ENCODE measurements at places on chromosomes 2 and 18.

DNA sequence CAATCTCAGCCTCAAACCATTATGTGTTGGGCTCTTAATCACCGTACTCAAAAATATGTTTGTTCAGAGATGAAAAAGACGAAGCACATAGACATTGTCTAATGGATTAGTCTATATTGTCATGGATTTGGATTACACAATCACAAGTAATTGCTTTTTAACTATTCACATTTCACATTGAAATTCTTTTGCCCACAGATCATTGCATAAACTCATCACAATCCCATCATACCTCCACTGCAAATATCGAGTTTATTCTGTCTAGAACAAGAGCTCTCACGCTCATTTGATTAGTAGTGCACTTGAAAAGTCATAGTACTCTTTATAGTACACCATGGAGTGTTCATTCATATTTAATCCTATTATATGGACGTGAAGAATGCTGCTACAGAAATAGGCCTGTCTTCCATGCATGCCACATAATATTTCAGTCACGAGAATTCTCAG lies 97.9 kb upstream of the SOX11 start:
- H3K27me3 ChIP-seq = no peaks in the 10 kb centered on the region
- no peak overlapping the region for H3K4me3 ChIP-seq
- H3K27ac ChIP-seq = no peak overlapping the region
- no peaks in the 10 kb centered on the region for H3K4me1 ChIP-seq

DNA sequence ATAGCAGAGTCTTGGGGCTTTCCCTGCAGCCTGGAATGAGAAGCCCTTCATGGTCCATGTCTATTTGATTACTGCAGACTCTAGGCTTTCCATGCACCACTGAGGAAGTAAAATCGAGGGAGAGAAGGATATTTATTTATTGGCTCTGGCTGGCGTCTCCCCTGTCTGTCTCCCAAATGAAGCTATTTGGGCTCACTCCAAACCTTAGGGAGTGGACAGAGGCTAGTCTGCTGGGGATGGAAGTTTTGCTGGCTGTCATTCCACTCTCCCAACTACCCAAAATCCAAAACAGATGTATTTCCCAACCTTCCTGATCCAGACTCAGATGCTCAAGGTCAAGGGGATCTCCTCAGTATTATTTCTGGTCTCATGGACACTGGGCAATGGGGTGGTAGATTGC lies 33.7 kb downstream of the TMEM17 start:
- H3K4me1 ChIP-seq = peaks cover 40% of the 10 kb centered on the region
- DNase-seq = no peak
- H3K27me3 ChIP-seq = peaks cover 2% of the 10 kb centered on the region
- H3K4me3 ChIP-seq = no peak overlapping the region

DNA sequence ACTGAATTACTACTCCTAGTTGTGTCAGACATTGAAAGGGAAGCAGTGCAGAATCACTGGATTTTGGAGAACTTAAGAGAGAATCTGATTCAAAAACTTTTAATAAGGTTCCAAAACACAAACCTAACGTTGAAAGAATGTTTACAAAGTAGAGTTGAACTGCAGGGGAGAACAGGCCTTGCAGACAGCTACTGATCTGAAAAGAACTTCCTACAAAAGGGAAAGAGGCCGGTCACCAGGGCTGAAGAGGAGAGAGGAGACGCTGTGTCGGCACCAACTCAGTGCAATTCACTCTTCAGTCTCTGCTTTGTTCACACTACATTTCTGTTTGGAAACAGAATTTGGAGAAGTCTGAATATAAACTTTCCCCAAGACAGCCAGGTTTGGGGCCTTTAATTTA lies 124.0 kb downstream of the GAREM1 start:
- DNase-seq = peak; percentile 58
- no peaks in the 10 kb centered on the region for H3K27me3 ChIP-seq
- H3K36me3 ChIP-seq = no peaks in the 10 kb centered on the region
- peaks cover 6% of the 10 kb centered on the region for H3K4me1 ChIP-seq

DNA sequence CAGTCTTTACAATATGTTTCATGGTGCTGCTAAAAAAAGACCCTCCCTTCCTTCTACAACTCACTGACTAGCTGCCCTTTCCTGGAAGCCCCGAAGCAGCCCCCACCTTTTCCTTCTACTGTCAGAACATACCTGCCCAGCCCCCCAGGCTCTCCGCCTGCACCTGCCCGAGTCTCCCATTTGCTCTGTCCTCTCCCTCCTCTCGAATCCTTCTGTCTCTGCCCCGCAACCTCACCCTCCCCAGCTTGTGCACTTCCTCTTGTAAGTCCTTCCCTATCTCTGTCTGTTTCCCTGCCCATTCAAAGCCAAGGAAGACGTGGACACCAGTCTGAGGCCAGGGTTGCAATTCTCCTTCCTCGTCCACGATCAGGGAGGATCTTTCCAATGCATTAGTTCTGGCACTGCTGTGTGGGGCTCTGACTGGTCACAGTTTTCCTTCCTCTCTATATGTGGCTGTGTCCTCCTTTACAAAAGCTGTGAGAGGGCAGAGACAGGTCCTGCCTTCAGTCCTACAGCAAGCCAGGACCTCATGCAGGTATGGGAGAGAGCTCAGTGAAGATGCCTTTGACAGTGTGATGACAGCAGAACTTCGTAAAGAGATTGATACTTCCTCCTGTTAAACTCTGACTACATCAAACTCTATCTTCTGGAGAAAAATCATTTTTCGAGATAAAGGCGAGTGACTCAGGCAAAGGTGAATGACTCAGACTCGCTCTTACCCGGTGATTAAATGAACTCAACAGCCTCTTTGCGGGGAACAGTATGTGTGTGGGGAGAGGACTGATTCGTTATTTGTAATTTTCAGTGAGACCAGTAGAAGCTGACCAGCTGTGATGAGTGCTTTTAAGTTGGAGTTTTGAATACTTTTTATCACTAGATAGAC lies 14.2 kb downstream of the TNFRSF11A start:
- H3K4me3 ChIP-seq = no peak overlapping the region
- no peaks in the 10 kb centered on the region for H3K36me3 ChIP-seq
- DNase-seq = no peak

DNA sequence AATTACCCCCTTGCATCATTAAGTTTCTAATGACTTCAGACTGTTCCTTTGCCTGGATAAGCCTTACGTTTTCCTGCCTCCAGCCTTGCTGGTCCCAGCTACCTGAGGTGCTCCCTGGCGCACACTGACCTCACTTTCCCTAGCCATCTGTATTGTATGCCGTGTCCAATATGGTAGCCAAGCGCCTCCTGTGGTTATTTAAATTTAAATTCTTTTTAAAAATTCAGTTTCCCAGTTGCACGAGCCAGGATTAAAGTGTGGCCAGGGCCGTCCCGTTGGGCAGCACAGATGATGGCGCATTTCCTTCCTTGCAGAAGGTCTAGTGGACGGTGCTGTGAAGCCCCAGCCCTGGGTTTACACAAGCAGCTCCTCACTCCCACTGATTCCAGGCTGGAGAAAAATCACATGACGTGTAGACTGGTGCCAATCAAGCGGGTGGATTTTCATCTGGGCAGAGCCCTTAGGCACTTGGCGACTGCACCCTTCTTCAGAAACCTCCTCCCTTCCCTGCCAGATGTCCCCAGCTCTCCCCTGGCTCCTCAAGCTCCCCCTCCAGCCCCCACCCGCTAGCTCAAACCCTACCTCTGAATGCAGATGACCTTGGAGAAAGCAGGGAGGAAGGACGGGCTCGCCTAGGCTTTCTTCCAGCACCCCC lies 33.9 kb downstream of the ACKR3 start:
- H3K4me1 ChIP-seq = peaks cover 13% of the 10 kb centered on the region
- no peak for DNase-seq
- H3K4me3 ChIP-seq = no peak overlapping the region
- H3K27ac ChIP-seq = no peak overlapping the region
- no peaks in the 10 kb centered on the region for H3K27me3 ChIP-seq

DNA sequence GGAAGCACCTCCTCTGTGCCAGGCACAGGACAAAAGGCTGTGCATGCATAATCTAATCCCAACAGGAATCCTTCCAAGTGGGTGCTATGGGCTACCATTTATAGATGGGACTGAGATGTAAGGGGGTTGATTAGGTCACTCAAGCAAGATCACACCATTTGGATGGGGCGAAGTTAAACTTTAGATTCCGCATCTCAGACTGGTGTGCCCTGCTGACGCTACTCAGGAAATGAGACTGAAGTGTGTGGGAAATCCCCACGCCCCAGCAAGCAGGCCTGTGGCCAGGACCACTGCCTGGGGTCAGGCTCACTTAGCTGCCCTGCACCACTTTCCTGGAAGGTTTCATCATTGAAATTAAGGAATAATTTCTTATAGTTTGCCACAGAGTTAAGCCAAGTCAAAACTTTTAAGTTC lies 70.5 kb upstream of the PPP1CB start:
- peaks cover 34% of the 10 kb centered on the region for H3K4me1 ChIP-seq
- peak overlapping the region; percentile 22 for H3K27ac ChIP-seq
- no peak overlapping the region for H3K4me3 ChIP-seq
- no peak for DNase-seq
- H3K36me3 ChIP-seq = no peaks in the 10 kb centered on the region
- no peaks in the 10 kb centered on the region for H3K27me3 ChIP-seq

DNA sequence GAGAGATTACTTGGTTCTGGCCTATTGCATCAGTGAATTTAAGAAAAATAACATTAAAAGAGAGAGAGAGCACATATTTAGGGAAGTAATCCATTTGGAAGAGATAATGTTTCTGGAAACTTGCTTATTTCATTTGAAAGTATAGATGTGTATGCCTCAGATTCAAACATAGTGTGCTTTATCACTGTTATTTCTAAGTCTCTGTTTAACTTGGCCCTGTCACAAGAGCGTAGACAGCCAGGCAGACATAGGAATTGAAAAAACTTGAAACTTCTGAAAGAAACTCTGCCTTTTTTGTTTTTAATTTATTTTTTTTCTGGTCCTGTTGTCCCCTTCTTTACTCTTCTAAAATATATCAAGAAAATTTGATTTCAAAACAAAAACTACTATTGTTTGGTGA lies 849.1 kb downstream of the CNTNAP5 start:
- H3K36me3 ChIP-seq = no peaks in the 10 kb centered on the region
- no peak for DNase-seq
- no peak overlapping the region for H3K27ac ChIP-seq
- H3K4me1 ChIP-seq = no peaks in the 10 kb centered on the region

DNA sequence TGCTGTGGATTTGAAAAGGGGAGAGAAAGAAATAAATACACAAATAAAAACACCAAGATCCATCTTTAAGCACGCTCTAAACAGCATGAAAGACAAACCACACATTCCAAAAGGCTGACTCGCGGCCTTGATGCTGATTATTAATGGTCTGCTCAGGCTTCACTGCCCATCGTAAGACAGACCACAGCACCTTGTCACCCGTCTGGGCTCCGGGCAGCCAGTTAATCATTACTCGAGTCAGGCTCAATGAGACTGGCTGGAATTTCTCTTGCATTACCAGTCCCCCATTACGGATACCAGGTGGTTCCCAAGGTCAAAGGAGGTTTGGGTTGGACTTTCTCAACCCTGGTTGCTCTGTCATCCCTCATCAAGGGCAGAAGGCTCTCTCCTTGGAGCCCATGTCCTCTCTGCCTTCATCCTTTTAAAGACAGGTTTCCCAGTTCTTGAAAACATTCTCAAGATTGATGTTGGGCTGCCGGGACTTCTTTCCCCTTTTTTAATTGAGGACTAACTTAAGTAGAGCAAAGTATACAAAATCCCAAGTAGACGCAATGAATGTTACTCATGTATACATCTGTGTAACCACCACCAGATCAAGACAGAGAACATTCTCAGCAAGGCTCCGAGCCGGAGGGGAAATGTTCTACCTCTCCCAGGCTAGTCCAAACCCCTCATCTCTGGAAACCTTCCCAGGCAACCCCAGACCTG lies 8.1 kb downstream of the SMAD7 start:
- no peak overlapping the region for H3K27ac ChIP-seq
- DNase-seq = no peak
- H3K4me3 ChIP-seq = no peak overlapping the region
- H3K27me3 ChIP-seq = no peaks in the 10 kb centered on the region

DNA sequence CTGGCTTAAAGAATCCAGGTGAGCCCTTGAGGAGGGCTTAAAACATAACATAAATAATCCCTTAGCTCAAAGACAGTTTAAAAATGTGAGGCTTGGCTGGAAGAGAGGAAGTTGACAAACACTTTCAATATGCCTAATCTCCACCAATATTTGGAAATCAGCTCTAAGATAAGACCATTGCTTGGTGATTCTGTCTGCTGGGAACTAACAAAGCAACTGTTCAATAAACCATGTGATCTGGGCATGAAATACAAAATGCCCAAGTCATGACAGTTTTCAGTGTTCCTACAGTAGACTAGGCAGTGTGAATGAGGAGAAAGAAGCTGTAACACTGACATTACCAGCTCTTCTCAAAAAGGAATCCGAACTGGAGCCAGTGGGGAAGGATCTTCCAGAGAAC lies 10.7 kb downstream of the MFF start:
- H3K4me1 ChIP-seq = no peaks in the 10 kb centered on the region
- H3K27ac ChIP-seq = no peak overlapping the region
- no peak overlapping the region for H3K4me3 ChIP-seq
- DNase-seq = peak; percentile 16

DNA sequence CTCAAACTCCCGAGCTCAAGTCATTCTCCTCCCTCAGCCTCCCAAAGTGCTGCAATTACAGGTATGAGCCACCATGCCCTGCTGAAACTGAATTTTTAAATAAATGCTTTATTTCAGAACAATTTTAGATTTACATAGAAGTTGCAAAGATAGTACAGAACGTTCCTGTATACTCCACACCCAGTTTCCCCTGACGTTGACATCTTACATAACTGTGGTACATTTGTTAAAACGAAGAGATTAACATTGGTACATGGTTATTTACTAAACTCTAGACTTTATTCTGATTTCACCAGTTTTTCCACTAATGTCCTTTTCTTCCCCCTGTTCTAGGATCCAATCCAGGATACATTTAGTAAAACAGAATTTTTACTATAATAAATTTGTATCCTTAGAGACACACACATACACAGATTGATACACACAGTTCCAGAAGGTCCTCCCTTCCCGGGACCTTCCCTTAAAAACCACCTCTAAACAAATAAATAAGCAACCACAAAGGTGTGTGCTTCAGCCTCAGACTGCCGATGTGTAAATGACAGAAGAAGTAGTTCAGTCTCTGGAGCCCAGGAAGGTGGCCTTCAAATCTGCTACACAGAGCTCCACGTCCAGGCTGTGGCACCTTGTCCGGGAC lies 6.9 kb downstream of the NEU2 start:
- no peak for DNase-seq

GRCh38 chr2:70258532-70258875 lies 567 bp downstream of the PCYOX1 start:
- no peaks in the 10 kb centered on the region for H3K27me3 ChIP-seq
- peak overlapping the region; percentile 68 for H3K4me3 ChIP-seq
- peaks cover 16% of the 10 kb centered on the region for H3K36me3 ChIP-seq
- H3K4me1 ChIP-seq = peaks cover 18% of the 10 kb centered on the region

- peak overlapping the region; percentile 77 for H3K4me3 ChIP-seq
- H3K27me3 ChIP-seq = no peaks in the 10 kb centered on the region
- H3K4me1 ChIP-seq = peaks cover 72% of the 10 kb centered on the region
- H3K27ac ChIP-seq = peak overlapping the region; percentile 90
- DNase-seq = peak; percentile 85
- peaks cover 40% of the 10 kb centered on the region for H3K36me3 ChIP-seq
Observed at GRCh38 chr2:96869281-96869821, 529 bp downstream of the SEMA4C start.
